Stimulated activated CD8-positive, alpha-beta memory T cell treated with anti-CD3 and anti-CD28 coated beads, Interleukin-15, amount 100 ng/mL, for 48 hours (primary cell): ENCODE measurements at places on chromosomes 2 and 18.

DNA sequence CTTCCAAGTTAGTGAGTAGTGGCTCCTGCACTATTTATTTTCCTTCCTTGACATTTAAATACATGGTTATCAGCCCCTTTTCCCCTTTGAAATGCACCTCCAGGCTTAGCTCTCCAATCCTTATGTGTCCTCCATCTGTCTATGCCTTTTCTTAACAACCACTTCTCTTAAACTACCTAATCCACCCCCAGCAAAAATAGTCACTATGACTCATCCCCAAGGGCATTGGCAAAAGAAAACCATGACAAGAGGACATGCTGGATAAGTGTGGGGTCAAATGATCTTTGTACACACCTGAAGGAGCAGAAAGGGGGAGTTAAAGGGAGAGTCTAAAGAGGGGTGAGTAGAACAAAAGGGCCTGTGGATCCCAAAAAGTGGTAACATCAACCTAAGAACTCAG, 127.2 kb downstream of the ANKRD44 start:
- no peak for DNase-seq

DNA sequence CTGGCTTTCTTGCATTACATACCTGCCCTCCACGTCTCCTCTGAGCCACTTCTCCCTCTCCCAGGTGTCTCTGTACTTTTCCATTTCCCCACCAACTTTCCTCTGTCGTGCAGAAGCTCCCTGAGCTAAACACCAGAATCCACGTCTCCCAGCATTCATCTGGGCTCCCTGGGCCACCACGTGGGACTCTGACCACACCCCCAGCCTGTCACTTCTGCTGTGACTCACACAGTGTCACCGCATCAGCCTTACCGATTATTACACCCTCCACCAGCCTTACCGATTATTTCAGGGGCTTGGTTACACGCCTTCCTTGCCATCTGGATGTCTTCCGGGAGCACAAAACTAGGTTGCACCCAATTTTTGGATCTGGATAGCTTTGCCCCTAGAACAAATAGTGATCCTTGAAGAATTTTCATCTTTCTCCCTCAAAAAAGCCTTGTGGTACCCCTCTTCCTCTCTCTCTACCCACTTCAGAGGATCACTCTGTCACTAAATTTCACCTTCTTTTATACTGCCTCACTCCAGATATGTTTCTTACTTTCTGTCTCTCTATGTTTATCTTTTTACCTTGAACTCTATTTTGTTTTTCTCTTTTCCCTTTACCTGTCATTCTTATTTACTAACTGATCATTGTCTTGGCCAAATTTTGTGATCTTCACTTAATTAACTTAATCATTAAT, 136.9 kb upstream of the CAB39 start:
- peak; percentile 55 for DNase-seq

GRCh38 chr2:158004126-158004764, 97.4 kb upstream of the UPP2 start:
- no peak for DNase-seq

- DNase-seq = no peak
These were observed 193.0 kb upstream of the RGPD4 start for GRCh38 chr2:107633580-107634147.

DNA sequence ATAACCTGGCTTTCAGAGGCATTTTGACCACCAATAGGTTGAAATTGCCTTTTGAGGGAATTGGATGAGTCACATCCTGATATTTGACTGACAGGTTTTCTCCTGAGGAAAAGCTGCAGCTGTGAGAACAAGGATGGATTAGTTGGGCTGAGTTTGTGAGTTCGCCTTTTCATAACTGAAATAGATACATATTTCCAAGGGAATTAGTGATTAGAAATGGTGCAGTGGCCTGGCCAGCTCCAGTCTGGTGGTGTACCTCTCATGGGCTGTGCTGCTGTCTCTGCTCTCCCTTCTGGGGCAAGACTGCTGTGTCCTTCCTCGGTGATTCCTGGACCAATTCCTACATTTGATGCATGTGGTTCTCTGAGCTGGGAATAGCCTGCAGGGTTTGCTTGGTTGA, 341.3 kb downstream of the TSN start:
- DNase-seq = no peak

DNA sequence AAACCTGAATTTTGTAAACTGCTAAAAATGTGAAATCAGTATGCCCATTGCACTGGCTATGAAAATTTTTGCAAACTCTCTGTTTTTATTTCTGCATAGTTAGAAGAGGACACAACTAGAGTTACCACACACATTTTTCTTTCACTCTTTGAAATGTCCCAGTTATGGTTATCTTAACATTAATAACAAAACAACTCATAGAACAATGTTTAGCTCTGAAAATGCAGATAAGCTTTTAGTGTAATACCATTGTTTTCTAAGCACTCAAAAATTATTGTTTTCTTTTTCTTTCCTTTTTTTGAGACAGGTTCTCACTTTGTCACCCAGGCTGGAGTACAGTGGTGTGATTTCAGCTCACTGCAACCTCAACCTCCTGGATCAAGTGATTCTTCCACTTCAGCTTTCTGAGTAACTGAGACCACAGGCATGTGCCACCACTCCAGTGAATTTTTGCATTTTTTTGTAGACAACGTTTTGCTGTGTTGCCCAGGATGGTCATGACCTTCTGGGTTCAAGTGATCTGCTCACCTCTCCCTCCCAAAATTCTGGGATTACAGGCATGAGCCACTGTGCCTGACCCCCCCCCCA, 1204.5 kb upstream of the ZEB2 start:
- DNase-seq = no peak

DNA sequence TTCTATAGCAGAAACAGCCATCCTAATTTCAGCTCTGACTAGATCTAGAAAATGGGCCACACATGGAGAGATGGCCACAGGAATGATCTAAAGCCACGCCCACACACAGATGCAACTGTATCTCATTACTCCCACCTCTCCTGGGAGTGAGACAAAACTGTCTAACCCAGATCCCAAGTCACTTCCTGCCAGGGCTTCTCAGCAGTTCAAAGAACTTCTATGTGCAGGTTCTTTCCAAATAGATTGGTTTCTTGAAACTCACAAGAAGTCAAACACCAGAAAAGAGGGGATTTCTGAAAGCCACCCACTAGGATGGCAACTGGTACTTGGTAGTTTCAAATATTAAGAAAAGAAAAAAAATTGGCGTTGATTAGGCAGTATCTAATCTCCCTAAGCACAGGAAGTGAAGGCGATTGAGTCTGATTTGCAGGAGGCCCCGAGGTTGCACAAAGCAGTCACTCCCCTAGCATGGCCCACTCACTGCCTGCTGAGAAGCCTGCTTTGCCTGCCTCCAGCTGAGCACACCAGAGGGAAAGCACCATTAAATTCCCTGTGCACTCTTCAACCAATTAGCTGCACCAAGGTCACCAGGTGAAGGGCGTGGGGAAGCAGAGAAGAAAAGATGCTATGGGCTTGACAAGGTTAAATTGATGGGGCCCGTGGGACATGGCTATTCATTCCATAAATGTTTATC, 51.1 kb downstream of the PAPOLG start:
- peak; percentile 49 for DNase-seq

- no peak for DNase-seq
These were observed 537.6 kb upstream of the CDH2 start for GRCh38 chr18:28714498-28714897.

GRCh38 chr2:220491670-220492069, 864.2 kb downstream of the SLC4A3 start:
- DNase-seq = no peak

GRCh38 chr2:96547731-96548171, 11.2 kb downstream of the ARID5A start:
- no peak for DNase-seq

DNA sequence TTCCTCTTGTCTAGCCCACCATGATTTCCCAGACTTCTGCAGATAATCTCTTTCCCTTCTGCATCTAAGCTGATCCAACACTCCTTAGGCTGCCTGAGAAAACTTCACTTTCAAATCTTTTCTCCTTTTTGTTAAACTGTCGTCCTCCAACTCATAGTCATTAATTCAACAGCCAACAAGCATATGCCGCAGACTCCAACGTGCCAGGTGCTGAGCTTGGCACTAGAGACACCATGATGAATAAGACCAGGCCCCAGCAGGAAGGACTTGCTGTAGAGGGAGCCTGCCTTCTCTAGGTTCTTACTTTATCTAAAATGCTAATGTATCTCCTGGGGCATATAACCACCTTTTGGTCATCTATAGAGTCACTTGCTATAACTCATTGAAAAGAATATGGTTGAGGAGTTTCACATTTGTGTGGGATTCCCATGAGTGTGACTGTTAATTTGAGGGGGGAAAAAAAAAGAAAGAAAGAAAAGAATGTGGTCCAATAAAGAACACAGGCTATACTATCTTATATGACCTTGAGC, 51.0 kb downstream of the ANKRD44 start:
- no peak for DNase-seq

DNA sequence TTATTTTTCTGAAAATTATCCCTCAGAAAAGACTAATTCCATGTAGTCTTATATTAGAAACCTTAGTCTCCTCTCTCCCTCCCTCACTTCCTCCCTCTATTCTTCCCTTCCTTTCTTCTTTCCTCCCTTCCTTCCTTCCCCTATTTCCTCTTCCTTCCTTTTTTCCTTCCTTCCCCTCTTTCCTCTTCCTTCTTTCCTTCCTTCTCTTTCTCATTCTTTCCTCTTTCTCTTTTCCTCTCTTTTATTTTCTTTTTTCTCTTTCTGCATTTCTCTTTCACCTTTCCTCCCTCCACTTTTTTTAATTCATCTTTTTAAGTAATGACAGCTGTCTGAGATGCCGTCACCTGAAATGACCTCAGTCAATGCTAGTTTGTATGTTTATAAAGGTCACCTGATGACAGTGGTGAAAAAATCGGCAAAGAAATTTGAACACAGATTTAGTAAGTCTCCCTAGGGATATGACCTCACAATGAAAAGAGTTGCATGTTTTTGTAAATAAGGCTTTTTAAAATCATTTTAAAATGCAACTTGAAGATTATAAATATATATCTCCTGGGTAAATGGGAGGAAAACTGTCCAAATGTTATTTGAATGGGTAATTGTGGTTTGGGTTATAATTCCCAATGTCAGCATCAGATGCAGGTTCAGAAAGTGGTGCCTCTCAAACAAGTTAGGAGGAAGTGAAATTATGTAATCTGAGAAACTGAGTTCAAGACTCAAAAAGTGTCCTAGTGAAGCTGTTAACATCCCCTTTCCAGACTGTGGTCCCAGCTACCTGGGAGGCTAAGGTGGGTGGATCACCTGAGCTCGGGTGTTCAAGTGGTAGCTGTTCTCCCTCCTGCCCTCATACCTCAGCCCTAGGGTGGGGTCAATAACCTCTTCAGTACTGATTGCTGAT, 90.3 kb upstream of the ST3GAL5 start:
- no peak for DNase-seq

GRCh38 chr18:54531402-54532065, 59.5 kb upstream of the DYNAP start:
- DNase-seq = no peak

DNA sequence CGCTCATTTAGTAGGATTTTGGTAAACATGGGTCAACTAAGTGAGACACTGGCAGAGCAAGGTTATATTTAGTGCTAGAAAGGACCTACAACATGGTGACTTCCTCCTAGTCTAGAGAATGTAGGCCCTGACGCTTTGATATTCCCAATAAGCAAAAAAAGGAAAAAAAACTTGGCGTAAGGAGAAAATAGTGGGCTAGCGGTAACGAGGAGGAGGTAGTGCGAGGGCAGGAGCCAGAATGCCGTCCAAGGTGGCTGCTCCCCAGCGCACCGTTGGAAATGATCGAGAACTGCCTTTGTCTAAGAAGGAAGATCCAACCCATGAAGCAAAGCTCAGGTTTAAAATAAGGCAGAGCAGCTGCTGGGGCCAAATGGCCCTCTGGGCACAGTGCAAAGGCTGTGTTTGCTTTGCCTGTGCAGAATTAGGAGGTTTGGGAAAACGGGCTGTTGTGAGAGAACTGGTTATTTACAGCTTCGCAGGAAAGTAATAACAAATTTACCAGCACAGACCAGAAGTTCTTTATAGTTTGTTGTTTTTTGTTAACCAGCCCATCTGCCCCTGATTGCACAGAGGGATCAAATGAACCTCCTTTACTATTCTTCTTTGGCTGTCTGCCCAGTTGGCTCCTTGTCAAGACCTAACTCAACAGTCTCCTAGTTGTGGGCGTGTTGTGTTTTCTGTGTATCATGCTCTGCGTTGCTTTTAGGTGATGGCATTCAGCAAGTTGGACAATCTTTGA, 86.6 kb downstream of the ITGB1BP1 start:
- no peak for DNase-seq

- DNase-seq = no peak
These were observed 76.1 kb downstream of the SEPTIN10 start for GRCh38 chr2:109537565-109538222.

- DNase-seq = no peak
These were observed 182.5 kb upstream of the HS6ST1 start for GRCh38 chr2:128501006-128501690.

DNA sequence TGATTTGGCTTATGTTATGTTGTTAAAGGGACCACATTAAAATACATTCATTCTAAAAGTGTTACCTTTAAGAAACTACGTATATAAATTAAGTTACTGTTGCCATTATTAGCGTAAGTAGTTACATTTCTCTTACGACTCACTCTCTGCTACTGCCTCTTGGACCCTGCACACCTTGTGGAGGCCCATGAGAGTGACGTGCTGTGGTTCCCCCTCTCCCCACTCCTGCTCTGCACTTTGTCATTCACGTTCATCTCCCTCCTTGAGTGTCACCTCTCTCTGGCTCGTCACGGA, 830 bp upstream of the MERTK start:
- no peak for DNase-seq

GRCh38 chr2:143489145-143489544, 359.9 kb downstream of the ARHGAP15 start:
- no peak for DNase-seq

- DNase-seq = no peak
These were observed 31.1 kb upstream of the EIF2AK3 start for GRCh38 chr2:88658326-88658725.

DNA sequence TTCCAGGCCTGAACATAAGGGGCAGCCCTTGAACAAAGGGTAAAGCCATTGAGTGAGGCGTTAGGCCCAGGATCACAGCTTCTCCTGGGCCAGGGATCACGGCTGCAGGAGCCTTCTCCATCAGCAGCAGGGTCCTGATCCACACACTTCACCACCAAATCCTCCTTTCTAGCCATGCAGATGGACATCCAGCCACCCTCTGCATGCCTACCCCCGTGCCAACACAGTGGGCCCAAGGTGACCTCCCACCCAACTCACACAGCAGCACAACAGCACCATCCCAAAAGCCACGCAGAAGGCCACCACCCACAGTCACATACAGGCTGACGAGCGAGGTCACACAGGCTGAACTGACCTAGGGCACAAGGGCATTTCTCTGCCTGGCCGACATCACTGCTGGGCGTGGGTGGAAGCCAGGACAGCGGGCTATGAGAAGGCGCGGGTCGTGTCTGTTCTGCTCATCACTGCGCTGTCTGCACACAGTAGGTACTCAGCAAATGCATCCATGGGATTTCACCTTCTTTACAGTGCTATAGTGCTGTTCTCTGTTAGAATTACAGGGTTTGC, 31.2 kb downstream of the TFCP2L1 start:
- DNase-seq = no peak
